ENCODE measurements at places on chromosomes 11 and 22.

DNA sequence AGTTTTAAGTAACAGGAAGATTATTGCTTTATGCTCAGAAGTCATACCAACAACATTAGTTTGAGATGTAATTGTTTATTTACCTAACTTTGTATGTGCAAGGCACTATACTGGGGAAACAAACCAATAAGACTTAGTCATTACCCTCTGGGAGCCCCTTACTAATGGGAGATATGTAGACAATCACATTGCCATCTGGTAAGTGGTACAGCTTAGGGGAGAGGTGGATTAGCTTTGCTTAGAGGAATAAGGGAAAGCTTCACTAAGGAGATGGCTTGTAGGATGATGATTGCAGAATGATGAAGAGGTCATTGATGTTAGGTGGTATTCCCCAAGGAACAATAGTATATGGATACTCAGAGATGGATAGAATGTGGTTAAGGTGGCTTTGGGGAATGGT is 17.5 kb downstream of the EMSY start:
- DNase-seq: no peak

GRCh38 chr11:34235591-34236071 is 122.2 kb downstream of the ABTB2 start:
- no peak for DNase-seq

DNA sequence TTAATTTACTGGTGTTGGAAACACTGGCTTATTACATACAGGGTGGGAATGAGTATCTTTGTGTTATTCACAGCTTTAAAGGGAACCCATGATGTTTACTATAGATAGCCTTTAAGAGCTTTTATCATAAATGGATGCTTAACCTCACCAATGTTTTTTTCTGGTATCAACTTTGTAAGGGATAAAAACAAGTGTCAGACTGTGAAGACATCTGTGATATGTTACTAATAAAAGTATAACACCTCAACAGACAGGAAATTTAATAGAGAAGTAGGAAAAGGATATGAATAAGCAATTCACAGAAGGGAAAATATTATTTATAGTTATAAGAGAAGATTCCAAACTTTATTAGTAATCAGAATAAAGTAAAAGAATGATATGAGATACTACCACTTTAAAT is 46.3 kb downstream of the ACAT1 start:
- no peak for DNase-seq

DNA sequence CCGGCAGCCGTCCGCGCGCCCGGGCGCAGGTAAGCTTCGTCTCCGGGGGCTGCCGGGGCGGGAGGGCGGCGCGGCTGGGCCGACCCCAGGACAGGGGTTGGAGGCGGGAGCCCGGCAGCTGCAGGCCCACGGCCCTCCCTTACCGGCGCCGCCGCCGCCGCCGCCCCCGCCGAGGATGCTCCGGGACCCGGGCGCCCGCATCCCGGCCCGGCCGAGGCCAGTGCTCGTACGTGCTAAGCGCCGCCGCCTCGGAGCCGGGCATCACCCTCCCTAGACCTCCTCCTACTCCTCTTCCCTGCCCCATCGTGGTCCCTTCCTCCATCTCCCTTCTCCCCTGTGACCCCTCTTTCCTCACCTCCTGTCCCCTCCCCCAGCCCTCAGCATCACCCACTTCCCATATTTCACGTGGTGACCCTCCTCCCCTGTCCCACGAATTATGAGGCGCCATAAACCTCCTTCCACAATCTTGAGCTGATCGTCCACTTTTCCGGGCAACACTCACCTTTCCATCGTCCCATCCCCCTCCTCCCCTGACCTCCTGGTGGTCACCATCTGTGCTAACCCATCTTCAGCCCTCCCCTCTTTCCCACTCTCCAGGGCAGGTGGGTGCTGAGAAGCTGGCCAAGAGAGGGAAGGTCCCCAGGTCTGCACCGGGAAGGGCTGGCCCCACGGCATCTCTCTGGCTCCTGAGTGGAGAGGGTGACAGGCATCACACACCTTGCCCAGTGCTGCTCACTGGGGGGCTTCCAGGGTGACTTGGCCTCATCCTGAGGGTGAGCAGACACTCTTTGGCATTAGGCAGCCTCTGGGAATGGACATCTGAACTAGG is 612 bp downstream of the ASPHD2 start:
- DNase-seq: no peak

- no peak for DNase-seq
These were observed 89.9 kb downstream of the MTNR1B start for GRCh38 chr11:93059117-93059957.

- no peak for DNase-seq
These were observed 12.2 kb upstream of the GRK2 start for GRCh38 chr11:67253872-67254624.
